ENCODE measurements at places on chromosomes 7 and 10.

DNA sequence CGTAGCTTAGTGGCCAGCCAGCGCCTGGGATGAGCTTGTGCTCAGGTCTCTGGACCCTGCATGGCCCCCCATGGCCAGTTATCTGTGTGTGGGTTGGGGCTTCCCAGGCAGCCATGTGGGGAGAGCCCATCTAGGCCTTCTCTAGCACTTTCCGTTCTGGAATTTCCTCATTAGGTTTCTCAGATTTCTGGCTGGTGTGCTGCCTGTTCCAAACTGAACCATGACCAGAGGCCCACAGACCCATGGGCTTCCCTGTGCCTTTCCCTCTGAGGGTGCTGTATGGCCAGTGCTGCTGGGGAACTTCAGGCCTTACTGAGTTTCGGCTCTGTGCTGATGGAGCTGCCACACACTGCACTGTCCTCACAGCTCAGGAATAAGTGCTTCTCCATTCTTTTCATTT, 50.2 kb downstream of the SHH start:
- no peak for DNase-seq

DNA sequence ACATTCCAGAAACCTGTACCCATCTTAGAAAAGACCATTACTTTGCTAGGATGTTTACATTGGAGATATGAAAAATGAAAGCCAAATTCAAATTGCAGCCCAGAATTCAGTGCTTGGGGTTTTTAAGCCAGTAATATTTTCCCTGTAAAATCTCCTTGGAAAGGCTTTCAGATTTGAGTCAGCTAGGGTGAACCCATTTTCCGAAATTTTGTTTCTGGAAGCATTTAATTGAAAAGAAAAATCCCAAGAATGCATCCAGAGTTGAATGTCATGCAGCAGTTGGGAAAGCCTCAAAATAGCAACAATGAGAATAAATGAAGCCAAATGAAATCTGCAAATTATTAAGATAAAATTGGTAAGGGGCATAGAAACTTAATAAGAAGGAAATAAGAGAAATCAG, 106.4 kb downstream of the BMPER start:
- no peak for DNase-seq

GRCh38 chr10:61942604-61943461, 41.3 kb downstream of the ARID5B start:
- DNase-seq, result no peak

GRCh38 chr7:131234719-131235488, 92.8 kb upstream of the MKLN1 start:
- DNase-seq, result no peak

GRCh38 chr10:96407560-96408069, 48.8 kb upstream of the OPALIN start:
- no peak for DNase-seq

DNA sequence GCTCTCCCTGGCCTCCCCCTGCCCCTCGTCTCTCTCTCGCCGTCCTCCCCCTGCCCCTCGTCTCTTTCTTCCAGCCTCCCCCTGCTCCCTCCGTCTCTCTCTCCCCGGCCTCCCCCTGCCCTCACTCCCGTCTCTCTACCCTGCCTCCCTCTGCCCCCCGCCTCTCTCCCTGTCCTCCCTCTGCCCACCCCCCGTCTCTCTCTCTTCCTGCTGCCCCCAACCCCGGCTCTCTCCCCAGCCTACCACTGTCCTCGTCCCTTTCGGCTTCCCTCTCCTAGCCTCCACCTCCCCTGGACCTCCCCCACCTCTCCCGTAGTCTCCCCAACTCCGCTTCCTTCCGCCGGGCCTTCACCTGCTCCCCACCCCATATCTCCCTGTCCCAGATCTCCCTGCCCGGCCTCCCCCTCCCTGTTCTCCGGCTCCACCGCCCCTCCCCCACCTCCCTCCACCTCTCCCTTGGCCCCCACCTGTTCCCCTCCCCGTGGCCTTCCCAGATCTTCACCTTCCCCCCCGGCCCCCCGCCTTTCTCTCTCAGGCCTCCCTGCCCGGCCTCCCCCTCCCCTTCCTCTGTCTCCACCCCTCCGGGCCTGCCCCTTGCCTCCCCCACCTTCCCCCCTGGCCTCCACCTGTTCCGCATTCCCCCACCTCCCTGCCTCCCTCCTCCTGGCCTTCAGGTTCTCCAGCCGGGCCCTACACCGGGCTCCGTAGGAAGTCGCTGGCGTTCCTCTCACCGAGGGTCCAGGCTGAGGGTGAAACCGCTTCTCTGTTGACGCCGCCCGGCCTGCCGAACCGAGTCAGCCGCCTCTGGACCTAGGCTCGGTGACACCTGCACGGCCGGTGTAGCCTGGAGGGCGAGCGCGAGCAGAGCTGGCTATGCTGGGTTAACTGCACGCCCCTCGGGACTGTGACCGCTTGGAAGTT, 1.2 kb downstream of the GET4 start:
- DNase-seq, result no peak

GRCh38 chr7:74014931-74015330, 13.0 kb upstream of the ELN start:
- no peak for DNase-seq
